ENCODE measurements at places on chromosomes 7 and 10.

DNA sequence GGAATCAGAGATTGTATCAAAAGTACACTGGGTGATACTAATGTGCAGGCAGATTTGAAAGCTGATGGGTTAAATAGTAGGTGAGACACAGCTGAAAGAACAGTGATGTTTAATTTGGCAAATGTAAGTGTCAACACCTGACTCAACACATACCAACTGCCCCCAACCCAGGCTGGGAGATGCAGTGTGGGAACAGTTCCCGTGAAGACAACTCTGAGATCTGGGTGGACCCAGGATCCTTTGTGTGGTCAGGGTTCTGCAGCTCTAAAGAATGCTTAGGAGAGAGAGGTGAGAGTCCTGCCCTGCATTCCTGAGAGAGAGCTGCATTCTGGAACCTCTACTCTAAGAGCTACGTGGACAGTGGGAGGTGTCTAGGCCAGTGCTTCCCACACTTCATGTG, 479.7 kb downstream of the RPS24 start:
- no peak for DNase-seq

DNA sequence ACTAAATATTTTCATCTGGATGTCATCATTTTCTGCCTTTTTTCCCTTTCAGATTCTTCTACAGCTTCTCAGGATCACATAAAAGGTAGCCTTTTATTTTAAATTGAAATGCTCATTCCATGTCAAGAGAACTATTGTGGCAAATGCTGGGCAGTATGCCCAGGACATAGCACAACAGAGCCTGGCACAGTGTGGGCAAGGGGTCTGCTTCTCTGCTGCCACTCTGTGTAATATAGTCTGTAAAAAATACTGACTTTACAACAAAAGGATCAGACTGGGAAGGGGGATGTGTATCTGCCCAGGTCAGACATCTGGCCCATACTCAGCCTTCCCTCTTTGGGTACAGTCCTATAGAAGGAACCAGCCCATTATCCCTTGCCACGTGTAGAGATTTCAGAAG, 62.7 kb downstream of the CUZD1 start:
- DNase-seq, result no peak

- DNase-seq, result no peak
These were observed 129.8 kb upstream of the PPP1R3A start for GRCh38 chr7:114048386-114049235.

GRCh38 chr7:152984421-152984820, 224.9 kb downstream of the ACTR3B start:
- no peak for DNase-seq

Data from GM12878 (cell line).